Retinal pigment epithelial cell (primary cell): ENCODE measurements at places on chromosomes 2 and 18.

DNA sequence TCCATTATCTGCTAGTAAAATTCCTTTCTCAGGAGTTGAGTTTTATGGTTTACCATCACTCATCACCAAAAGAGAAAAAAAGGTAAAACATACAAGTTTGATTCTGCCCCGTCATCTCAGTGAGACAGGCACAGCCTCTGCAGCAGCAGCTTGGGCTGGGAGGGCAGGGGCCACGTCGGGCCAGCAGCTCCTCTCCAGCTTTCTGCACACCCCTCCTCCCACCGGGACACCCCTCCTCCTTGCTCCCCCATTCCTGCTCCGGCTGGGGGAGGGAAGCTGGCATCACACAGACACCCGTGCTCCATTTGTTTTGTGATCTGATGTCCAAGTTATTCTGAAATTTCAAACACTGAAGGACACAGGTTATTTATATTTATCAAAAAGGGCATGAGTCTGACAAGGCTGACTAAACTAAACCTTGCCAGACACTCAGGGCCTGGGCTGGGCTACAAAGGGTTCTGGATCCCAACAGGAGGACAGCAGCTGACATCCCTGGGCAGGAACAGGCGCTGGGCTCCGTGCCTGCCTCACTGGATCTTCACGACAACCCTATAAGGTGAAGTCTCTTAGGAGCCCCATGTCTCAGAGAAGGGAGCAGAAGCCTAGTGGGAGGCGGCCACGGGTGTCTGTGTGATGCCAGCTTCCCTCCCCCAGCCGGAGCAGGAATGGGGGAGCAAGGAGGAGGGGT lies 71.4 kb downstream of the HDAC4 start:
- no peak for DNase-seq

GRCh38 chr2:206305523-206306245 lies 31.2 kb downstream of the ZDBF2 start:
- no peak for DNase-seq

DNA sequence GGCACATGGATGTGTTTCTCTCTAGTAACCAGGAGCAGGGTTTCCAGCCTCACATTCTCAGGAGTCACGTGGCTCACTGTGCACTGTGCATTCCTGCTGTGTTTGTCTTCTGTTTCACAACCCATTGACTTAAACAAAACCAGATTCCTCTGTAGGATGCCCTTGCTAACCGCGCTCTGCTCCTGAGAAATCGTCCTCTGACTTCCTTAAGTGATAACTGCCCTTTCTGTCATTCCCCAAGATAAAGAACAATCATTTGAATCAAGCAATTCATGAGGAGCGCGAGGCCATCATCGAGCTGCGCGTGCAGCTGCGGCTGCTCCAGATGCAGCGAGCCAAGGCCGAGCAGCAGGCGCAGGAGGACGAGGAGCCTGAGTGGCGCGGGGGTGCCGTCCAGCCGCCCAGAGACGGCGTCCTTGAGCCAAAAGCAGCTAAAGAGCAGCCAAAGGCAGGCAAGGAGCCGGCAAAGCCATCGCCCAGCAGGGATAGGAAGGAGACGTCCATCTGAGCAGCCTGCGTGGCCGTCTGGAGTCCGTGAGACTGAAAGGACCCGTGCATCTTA lies 60.2 kb downstream of the RALBP1 start:
- peak; percentile 8 for DNase-seq

GRCh38 chr2:150647943-150648342 lies 160.5 kb upstream of the RND3 start:
- no peak for DNase-seq

GRCh38 chr2:113211226-113212105 lies 37.7 kb downstream of the PSD4 start:
- no peak for DNase-seq

DNA sequence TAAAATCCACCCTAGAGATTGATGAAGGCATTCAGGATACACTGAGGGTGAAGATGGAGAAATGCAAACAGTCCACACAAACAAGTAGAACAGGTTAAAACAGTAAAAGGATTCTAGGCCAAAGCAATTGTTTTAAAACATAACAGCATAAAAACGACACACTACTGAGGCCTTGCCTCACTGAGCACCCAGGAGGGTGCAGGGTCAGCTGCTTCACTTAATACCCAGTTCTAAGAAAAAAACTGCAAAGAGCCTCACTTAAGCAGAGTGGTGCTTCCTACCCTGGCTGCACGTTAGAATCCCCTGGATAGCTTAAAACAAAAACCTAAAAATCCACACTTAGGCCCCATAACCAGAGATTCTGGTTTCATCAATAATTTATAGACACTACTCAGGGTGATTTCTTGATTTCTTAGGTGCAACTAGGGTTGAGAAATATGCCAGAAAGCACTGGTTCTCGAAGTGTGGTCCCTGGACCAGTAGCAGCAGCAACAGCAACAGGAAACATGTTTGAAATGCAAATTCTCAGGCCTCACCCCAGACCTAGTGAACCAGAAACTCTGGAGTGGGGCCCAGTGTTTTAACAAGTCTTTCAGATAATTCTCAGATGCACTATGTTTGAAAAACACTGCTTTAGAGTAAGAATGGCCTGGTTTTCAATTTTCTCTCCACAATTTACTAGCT lies 279.1 kb downstream of the ZEB2 start:
- DNase-seq: no peak

- DNase-seq: no peak
Observed at GRCh38 chr2:67412424-67412823, 15.3 kb downstream of the ETAA1 start.
